ENCODE measurements at places on chromosomes 7 and 10.

DNA sequence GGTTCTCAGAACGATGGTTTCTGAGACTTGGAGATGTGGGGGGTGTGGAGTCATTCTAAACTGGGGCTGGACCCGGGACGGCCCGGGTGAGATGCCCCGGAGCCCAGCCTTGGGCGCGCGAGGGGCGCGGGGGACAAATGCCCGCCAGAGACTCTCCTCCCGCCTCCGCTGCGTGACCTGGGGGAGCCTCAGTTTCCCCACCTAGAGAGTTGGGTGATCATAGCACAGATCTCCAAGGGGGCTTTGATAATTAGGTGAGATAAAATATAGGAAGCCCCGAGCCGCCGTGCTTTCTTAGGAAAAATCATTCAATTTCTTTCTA lies 658 bp upstream of the FZD8 start:
- no peak for DNase-seq

GRCh38 chr7:33422825-33423645 lies 293.7 kb downstream of the BBS9 start:
- no peak for DNase-seq

DNA sequence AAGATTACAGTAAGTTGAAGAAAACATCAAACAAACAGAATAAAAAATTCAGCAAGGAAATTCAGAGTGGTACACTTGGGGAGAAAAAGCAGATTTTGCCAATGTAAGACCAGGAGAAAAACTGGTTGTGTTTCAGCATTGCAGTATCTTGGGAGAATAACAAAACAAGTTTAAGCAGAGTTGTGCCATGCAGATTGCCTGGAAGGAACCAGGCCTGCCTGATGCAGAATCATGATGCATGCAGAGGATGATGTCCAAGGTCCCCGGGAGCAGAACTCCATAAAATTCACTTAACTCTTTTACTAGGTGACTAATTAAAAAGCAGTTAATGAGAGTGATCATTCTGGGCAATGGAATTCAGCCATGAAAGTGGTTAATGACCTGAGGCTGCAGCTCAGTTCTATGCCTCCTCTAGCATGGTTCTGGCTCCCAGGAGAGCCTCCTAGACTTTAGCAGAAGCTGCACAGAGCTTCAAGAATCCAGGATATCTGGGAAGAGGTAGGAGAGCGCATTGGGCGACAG lies 379.7 kb upstream of the C7orf33 start:
- DNase-seq: no peak

DNA sequence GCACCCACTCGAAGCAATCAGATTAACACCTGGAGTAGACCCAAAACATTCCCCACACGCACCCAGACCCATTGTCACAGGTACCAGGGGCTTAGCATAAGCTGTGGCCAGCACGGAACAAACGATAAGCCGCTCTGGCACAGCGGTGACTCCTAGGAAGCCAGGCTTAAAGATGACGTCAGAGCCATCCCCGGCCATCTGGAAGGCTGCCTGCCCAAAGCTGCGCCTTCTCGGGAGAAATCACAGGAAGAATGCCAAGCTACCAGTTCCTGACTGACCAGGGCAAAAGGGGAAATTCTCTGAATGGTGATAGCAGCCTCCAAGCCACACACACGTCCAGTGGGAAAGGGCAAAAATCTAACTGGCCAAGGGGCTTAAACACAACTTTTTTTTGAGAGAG lies 13.0 kb upstream of the WIPI2 start:
- no peak for DNase-seq

DNA sequence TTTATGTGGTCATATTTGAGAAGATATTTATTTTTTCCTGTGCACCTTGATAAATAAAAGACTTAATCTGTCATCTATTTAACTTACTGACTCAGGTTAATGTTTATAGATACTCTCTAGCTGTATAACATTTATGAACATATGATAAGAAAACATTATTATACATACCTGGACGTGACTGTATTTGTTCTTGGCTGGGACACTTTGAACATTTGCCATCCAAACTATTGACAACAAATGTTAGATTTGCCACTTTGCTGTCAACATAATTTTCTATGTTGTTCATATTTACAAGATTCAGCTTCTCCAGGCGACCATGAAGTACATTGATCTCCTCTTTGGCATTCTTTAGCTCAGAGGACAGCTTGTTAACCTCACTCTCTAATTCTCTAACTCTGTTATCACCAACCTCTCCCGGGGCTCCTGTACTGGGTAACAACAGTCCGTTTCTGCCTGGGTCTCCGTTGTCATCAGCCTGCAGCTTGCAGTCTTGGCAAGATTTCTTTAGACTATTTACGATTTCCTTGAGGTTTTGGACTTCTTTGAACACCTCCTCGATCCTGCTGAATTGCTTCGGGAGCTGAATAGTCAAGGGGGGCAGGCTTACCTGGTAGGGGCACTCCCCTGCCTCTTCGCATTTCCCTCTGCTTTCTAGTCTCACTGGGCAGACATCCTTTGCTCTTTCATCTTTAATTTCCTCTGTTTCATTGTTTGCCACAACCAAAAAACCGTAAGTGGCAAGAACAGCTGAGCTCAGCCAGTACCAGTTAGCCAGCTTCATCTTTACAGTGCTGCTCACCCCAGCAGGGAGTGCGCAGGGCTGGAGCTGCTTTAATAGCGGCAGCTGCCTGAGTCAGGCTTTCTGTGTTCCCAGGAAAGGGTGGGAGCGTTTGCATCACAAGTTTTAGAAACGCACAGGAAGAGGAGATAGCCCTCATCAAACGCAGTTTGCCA lies at the start of gene FGL2:
FGL2 (minus strand) TSS at position 807 of the 954 bp plus-strand sequence; CDS start at position 781, 26 bp downstream.
- no peak for DNase-seq

- peak; percentile 5 for DNase-seq
These were observed 10.9 kb downstream of the SEC31B start for GRCh38 chr10:100508691-100509150.

- DNase-seq: no peak
These were observed 12.3 kb downstream of the OGDH start for GRCh38 chr7:44618753-44619152.

DNA sequence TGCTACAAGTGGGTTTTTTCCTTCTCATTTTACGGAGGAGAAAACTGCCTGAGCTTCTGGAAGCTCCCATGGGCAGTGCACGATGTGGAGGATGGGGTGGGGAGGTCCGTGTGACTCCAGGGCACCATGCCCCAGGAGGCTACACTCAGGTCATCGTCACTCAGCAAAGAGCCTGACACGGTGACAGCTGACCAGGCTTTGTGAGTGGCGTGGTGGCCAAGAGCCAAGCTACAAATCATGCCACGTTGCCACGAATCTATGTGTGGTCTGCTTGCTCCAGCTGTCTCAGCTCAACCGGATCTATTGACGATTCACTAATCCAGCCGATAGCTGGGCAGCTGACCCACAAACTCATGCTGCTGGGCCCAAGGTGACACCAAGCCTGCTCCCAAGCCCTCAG lies 27.6 kb upstream of the C10orf71 start:
- DNase-seq: no peak
